NCI-H2171 treated with DMSO at 0.1 percent for 48 hours (cell line): ENCODE measurements at places on chromosomes 2 and 18.

DNA sequence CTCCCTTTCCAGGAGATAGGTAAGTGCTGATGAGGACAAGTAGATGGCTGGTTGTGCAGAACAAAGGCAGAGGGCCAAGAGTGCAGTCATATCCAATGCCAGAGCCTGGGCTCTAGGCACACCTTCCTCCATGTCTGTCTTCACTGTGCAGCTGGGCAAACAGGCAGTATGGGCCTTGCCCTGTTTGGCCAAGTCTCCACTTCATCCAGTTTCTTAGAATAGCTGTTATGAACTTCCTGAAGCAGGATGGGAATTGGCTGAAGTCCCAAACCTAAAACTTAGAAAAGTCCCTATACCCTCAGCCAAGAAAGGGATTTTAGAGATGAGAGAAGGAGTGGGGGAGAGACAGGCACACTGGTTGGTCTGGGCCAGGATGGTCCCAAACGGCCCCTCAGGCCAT is 37.5 kb upstream of the CYP26B1 start:
- DNase-seq: no peak

GRCh38 chr2:236938126-236938525 is 147.6 kb upstream of the COPS8 start:
- DNase-seq: no peak

- DNase-seq: no peak
Measured at GRCh38 chr2:151422917-151423439, 13.3 kb downstream of the RIF1 start.

GRCh38 chr2:9239616-9240015 is 33.0 kb downstream of the ASAP2 start:
- no peak for DNase-seq

DNA sequence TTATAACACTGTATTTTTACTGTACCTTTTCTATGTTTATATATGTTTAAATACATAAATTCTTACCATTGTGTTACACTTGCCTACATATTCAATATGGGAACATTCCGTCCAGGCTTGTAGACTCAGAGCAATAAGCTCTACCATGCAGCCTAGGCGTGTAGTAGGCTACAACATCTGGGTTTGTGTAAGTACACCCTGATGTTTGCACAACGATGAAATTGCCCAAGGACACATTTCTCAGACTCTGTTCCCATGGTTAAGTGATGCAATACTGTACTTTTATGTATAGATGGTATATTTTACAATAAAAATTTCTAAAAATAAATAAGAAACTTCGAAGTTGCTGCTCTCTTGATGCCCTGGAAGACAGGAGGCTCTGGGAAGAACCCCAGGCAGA is 38.4 kb downstream of the YPEL5 start:
- no peak for DNase-seq

GRCh38 chr2:200193791-200194190 is 112.7 kb upstream of the SPATS2L start:
- no peak for DNase-seq

- DNase-seq: peak; percentile 24
Measured at GRCh38 chr2:43171789-43172188, 54.6 kb downstream of the ZFP36L2 start.

DNA sequence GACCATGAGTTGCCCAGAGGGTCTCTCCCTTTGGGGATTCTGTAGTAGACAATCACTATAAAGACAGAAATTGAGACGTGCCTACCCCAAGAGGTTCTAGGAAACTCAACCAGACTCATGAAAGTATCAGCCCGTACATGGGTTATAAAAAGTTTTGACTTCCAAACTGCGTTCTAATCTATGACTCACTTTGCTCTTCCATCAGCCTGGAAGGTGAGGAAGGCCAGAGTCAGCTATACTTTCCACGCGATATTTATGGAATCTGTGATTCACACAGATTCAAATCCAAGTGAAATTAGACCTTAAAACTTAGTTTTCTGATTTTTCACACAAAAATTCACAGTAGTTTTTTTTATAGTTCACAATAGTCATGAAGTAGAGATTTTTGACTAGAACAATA is 7.7 kb upstream of the LYPD1 start:
- DNase-seq: no peak

DNA sequence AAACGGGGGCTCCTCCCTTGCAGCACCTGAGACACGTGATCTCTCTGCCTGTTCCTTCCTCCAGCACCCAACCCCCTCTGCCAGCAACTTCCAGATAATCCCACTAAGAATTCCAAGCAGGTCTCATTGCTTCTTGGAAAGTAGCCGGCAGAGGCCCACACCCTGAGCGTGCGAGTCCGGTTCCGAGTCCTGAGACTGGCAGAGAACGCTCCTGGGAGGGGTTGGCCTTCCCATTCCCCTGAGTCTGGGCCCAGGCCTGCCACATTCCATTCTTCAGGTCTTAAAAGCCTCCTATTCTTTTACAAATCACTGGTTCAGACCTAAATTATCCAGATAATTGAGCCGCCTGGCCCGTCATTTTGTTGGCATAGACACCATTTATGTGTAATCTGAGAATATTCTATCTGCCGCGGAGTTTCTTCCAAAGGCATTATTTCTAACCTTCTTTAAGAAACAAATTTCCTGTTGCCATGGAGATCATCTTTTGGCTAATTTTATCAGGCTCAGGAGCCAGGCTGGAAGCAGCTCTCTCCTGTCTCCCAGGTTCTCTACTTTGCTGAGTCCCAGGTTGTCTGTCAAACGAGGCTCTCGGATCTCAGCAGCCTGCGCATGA is 165.4 kb downstream of the MYCN start:
- DNase-seq: no peak

DNA sequence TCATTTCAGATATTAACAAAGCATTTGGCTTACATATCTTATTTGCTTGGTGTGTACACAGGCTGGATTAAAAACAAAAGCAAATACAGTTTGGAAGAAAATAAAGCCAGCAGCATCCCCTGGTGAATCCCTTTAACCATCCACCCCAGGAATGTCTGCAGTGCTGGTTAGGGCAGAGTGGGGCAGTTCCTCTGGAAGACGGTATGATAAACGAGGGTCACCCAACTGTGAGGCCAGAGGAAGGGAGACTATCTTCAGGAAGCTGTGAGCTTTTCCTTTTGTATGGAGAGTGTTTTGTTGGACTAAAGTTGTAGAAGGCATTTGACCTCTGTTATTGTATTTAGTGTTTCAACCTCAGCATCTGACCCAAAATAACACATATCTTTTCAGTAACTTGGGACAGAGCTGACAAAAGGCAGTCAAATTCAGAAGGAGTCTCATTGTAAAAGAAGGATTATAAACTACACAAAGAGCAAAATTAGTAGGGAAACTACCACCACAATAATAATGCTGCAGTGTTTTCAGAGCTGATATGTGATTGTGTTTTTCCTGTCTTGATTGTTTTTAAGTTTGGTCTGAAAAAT is 159.1 kb downstream of the FMNL2 start:
- no peak for DNase-seq

GRCh38 chr18:55152801-55153200 is 193.5 kb upstream of the CCDC68 start:
- no peak for DNase-seq

- no peak for DNase-seq
Measured at GRCh38 chr2:77185052-77185451, 337.1 kb downstream of the LRRTM4 start.

DNA sequence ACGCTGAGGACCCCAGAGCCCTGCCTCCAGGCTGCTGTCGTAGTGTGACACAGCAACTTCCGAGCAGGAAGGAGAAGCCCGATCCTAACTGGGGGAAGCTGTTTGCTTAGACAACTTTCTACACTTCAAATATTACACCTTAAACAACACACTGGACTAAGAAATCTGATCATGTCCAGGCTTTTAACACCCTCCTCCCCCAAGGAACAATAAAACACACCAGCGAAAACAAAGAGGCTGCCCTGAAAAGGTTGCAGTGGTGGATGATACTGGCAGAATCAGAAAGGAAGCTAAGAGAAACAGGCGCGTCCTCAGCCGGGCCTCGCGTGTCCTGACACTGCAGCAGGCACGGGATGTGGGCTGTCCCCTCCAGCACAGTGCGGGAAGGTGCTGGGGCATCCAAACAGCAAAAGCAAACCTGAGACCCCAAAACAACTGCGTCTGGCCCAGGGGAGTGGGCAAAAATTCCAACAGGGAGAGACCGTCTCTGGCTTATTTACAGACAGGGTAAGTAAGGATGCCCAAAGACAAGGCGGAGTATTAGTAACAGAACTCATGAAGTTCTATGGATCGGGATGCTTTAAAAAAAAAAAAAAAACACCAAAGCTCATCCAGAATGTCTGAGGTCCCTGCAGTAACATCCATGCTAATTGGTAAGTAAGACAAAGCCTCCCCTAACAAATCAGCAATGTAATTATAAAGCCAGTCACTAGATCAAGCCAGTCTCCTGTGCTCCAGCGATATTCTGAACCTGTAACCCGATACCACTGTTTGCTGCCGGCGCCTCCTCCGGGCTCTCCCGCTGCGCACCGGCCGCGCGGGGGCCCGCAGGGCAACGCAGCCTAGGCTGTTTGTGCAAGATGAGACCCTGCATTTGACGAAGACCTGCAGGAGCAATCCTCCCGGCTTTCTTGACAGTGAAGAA is 9.0 kb downstream of the SERTAD2 start:
- peak; percentile 97 for DNase-seq

- DNase-seq: no peak
Measured at GRCh38 chr18:13621886-13622619, 104.3 kb downstream of the FAM210A start.

DNA sequence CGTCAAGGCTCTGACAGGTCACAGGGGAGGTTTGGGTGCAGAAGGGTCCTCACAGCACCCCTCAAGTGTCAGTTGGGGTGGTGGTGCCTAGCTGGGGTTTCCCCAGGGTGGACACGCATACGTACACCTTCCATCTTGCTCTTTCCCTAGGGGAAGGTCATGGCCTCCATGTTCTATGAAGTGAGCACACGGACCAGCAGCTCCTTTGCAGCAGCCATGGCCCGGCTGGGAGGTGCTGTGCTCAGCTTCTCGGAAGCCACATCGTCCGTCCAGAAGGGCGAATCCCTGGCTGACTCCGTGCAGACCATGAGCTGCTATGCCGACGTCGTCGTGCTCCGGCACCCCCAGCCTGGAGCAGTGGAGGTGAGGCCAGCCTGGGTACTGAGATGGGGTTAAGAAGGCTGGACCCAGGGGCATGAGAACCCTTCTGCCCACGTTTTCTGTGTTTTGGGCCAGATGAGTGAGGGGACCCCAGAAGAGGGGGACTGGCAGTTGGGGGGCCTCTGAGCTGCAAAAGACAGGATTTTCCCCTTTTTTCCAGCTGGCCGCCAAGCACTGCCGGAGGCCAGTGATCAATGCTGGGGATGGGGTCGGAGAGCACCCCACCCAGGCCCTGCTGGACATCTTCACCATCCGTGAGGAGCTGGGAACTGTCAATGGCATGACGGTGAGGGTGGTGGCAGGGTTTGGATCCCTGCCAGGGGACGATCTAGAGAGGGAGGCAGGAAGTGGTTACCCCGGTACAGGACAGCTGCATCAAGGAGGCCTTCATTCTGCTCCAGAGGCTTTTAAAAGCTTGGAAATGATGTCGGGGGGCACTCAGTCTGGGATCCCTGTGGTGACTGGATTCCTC is 20.9 kb downstream of the SLC30A3 start:
- DNase-seq: no peak

GRCh38 chr2:232831496-232831895 is 38.6 kb upstream of the SNORC start:
- DNase-seq: no peak

- no peak for DNase-seq
Measured at GRCh38 chr2:213150315-213151097, 906 bp downstream of the IKZF2 start.

DNA sequence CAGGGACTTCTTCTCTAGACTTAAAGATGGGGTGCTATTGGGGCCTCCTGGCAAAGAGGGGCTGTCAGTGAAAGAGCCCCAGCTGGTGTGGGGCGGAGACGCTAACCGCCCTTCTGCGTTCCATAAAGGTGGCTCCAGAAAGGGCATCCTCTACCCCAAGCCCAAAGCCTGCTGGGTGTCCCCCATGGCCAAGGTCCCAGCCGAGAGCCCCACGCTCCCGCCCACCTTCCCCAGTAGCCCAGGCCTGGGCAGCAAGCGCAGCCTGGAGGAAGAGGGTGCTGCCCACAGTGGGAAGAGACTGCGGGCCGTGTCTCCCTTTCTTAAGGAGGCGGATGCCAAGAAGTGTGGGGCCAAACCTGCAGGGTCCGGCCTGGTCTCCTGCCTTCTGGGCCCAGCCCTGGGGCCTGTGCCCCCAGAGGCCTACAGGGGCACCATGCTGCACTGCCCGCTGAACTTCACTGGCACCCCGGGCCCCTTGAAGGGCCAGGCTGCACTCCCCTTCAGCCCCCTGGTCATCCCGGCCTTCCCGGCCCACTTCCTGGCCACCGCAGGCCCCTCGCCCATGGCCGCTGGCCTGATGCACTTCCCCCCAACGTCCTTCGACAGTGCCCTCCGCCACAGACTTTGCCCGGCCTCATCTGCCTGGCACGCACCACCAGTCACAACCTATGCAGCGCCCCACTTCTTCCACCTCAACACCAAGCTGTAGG is 15.2 kb downstream of the ARID5A start:
- DNase-seq: no peak
